ENCODE measurements at places on chromosomes 11 and 22. TPM values are rescaled to one million over a fixed set of nuclear protein-coding genes. Genes with fewer than 3 reads are reported as not detected.
A peak's percentile ranks its signal among the peaks of the same experiment; 100 is the strongest.

DNA sequence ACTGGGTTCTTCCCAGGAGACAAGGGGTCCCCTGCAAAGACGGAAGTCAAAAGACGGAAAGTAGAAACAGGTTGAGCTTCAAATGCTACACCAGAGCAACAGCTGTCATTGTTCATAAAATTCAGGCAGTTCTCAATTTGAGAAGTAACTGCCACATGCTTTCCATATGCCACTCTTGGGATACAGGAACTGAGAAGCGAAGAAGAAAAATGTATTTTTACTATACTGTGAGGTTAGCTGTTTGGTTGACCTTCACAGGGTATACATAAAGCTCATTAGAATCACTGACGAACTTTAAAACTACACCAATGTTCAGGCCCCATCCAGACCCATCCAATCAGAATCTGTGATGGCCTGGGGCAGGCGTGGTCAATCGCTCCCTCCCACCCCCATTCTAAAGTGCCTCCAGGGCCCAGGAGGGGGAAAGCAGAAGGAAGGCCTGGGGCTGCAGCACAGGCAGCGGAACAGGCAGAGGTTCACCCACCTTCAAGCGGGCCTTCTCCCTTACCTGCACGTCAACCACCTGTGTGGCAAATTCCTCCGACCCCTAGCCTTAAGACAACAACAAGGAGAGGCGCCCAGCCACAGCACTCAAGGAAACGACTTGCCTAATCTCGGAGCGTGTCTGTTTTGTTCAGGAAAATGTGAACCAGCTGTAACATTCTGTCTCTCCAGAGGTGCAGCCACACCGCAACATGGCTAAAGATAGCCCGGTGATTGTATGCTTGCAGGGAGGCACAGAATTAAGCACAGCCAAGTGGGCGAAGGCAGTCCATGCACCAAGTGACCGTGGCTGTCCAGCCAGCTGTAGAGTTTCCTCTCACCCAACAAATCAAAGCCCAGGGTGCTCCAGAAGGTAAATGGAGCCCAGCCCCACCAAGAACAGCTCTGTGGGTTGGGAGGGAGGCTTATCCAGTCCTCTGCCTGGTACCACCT is 82.6 kb downstream of the MICAL3 start:
- no peak for DNase-seq

DNA sequence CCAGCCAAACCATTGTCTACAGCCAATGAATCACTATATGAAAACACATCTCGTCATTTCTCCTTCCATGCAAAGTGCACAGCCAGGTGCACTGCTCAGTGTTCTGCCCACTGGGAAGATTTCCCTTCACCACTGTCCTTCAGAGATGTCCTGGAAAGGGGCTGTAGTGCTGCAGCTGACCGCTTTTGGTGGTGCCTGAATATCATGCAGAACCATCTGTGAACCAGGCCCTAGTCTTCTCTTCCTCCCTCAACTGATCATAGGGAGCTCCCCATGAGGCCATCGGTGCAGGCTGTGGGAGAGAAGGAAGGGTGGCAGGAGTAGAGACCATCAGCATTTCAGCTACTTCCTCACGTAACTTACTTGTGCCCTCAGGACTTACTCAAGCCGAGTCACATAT is 70.2 kb downstream of the GAB4 start:
- no peak for DNase-seq

The OR51E2 gene
- total RNA-seq, result 1.9 TPM

DNA sequence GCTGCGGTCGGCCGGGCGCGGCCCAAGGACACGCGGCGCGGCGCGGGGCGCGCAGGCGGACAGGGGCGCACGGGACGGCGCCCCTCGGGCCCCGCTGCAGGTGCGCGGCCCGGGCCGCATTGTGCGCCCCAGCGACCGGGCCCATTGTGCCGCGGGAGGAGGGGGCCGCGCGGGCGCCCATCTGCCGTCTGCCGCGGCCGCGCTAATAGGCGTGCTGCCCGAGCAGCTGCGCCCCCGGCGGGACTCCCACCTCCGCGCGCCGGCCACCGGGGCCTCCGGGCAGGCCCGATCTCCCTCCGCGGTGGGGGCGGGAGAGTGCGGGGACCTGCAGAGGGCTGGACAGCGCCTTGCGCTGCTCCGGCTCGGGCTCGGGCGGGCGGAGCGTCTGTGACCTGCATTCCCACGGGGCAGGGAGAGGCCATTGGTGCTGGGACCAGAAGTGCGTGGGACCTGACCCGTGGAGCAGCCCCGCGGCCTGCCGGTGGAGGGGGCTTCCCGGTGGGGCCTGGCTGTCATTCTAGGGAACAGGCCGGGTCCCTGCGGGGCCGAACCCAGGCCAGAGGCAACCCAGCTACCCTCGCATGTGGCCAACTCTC is 933 bp downstream of the BRSK2 start:
- DNase-seq, result peak; percentile 9

The OR8G1 gene
- under 0.01 TPM for total RNA-seq

GRCh38 chr22:24149198-24149590 is 32.1 kb upstream of the SUSD2 start:
- DNase-seq, result no peak

GRCh38 chr11:69644962-69645675 is 4.2 kb downstream of the CCND1 start:
- DNase-seq, result no peak

DNA sequence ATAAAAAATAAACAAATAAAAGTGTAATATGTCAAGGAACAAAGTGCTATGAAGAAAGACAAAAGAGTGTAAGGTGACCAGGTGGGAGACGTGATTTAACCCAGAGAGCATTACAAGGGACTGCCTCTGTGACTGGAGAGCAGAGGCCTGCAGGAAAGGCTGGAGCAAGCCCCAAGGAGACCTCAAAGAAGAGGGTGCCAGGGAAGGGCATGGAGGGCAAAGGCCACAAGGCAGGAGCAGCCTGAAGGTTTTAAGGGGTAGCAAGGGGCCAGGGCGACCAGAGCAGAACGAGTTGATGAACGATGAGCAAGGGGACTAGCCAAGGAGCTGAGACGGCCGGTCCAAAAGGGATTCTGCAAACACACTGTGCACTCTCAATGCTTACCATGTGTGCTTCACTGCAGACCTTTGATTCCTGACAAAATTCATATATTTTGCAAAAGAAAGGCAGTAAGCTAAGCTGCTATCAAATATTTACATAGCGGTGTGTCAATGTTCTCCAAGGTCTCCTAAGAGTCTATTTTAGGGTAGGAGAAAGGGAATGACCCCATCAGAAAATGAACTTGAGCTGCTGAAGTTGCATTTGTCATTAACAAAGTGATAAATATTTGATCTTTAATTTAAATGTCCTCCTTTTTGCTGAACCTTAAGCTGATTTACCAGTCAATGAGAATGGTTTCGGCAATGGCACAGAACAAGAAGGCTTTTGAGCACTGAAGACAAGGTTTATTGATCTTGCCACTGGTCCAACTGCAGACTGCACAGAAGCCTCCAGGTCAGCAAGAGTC is 50.5 kb downstream of the SMCO4 start:
- no peak for DNase-seq

- DNase-seq, result no peak
These were observed 78.8 kb downstream of the DGCR2 start for GRCh38 chr22:19043121-19044085.

The MYEOV gene
- 3.2 TPM for total RNA-seq

The RDX gene
- total RNA-seq, result 84.2 TPM

- DNase-seq, result peak; percentile 81
These were observed 17.5 kb upstream of the ACCSL start for GRCh38 chr11:44029977-44030911.

All from fibroblast of villous mesenchyme (primary cell).